Activated T-cell treated with anti-CD3 and anti-CD28 coated beads for 4 hours (primary cell): ENCODE measurements at places on chromosomes 4 and X.

DNA sequence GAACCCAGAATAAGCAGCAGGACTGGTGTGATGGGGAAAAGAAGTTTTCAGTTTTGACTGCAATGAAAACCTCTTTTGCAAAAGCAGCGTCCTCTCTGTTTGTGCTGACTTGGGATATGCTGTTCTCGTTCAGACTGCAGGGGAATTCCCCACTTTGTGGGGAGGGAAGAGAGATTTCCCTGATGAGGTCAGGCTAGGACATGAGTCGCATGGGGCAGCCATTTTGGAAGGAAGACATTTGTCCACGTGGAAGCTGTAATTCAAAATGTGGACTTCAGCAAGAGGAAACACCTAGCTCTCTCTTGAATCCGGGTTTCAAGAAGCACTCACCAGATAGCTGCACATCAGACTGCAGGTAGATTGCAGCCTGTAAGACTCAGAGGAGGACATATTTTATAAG, 39.3 kb downstream of the ING2 start:
- no peak for DNase-seq

DNA sequence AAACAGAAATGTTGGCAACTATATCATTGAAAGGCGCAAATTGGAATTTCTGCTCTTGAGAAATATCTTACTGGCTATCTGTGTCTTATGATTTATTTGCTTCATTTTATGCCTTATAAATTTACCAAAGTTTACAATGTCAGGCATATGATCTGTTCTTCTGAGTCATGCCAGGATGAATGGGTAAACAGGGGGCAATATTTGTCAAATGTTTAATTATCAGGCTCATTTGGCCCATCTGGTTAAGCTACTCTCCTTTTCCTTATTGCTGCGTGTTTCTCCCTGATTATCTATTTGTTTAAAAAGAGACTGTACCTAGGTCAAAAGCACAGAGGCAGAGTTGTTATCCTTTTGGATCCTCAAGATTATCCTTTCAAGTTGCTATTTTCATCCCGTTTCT, 903.8 kb upstream of the PCDH10 start:
- no peak for DNase-seq

GRCh38 chr4:107212565-107212964, 176.5 kb upstream of the DKK2 start:
- DNase-seq = no peak

- no peak for DNase-seq
These were observed 60.2 kb downstream of the METTL14 start for GRCh38 chr4:118745357-118745756.

DNA sequence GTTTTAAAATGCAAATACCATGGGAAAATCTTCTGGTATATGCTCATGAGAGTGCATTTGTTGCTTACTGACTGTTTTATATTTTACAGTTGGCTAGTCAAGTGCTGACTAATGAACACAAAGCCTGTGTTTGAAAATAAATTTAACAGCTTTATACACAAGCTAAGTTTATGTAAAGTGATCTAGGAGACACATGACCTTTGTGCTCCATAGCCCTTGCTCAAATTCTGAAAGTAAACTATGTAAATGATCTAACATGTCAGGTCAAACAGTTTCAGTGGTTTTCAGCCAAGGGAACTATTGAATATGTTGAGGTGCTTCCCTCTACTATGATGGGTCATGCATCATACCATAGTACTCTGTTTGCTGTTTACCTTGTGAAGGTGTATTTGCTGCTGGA, 36.7 kb downstream of the DIAPH2 start:
- DNase-seq = no peak

GRCh38 chr4:67521506-67521905, 23.8 kb downstream of the CENPC start:
- DNase-seq = no peak
